ENCODE measurements at places on chromosomes 16 and 17. TPM values are rescaled to one million over a fixed set of nuclear protein-coding genes. Genes with fewer than 3 reads are reported as not detected.

DNA sequence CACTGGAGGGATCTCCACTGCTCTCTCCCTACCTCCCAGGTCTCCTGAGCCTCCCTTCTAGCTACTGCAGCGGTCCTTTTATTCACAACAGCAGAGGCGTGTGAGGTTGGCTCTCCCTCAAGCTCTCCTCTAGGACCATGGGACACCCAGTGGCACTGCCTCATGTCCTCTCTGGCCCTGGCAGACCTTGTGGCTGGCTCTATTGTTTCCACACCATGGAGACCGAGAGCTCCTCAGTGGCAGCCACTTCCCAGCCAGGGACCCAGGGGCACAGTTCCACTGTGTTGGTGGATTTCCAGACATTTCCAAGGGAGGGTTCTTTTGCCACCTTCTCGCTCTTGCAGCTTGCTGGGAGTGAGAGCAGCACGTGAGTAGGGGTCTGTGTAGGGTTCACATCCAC lies 204.9 kb downstream of the AXIN2 start:
- DNase-seq: no peak

GRCh38 chr17:40364121-40364861 lies at the start of gene GJD3:
Gene GJD3, minus strand, starts transcription at chr17:40364737. Its CDS starts 922 bp downstream, at chr17:40363815.
- DNase-seq: no peak

Gene KRTAP17-1
- total RNA-seq: not detected

GRCh38 chr16:83420206-83420760 lies 387.5 kb upstream of the HSBP1 start:
- no peak for DNase-seq

DNA sequence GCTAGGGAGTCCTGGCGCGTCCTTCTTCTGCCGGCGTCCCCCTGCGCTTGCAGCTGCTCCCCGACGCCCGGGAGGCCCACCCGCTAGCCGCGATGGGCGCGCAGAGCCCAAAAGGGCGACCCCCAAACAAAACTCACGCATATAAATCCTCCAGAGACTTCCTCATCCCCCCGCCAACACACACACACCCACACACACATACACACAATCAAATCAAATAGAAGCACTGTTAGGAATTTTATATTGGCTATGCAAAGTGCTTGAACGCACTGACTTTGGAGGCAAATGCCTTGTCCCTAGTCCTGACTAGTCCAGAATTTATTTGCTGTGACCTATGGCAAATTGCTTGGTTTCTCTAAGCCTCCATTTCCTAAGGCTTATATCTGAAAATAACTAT lies 23.8 kb upstream of the CRYM start:
- no peak for DNase-seq

GRCh38 chr16:64880994-64881393 lies 240.9 kb downstream of the CDH11 start:
- DNase-seq: no peak

GRCh38 chr16:23408242-23408822 lies 44.7 kb downstream of the COG7 start:
- no peak for DNase-seq

Gene DNAH17
- 0.26 TPM for total RNA-seq

GRCh38 chr17:51869387-51869786 lies 289.1 kb downstream of the CA10 start:
- no peak for DNase-seq

GRCh38 chr16:79287424-79287917 lies 313.1 kb downstream of the MAF start:
- no peak for DNase-seq

Gene ZFPM1
- total RNA-seq: 21.0 TPM

DNA sequence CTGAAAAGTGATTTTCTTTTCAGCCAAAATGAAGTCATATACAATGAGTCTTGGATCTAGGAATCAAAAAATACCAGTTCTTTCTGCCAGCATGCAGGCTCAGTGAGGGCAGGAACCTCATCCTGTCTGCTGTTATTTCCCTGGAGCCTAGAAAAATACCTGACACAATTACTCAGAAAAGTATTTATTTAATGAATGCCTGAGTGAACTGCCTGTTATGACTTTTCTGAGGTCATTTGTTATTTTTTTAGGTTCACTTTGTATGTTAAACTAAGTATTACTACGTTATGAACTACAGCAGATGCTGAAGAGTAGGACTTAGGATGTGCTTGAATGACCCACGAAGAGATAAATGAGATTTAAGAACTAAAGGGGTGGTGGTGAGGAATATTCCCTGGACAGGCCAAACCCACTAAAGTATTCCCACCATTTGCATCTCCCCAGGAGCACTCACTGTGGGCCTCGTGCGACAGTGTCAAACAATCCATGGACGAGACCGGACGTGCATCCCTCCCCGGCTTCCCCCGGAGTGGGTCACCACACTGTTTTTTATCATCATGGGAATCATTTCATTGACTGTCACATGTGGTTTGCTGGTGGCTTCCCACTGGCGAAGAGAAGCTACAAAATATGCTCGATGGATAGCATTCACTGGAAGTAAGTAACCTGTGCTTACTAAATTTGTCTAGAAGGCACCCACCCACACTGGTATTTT lies 17.1 kb upstream of the VWA3A start:
- DNase-seq: no peak

DNA sequence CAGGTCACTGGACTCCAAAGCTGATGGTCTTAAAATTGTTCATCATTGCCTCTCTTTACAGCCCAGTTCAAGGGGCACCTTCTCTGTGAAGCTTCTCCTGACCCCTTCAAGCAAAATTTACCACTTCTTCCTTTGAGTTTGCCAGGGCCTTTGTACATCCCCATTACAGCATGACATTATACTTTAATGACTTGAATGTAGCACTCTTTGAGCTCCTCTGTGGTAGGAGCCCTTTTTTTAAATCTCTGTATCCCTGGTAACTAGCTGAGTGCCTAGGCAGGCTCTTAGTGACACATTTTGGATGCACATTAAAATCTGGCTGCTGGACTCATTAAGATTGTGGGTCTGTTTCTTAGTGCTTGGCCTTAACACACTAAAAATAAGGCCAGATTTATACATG lies 412.1 kb downstream of the CA10 start:
- no peak for DNase-seq

DNA sequence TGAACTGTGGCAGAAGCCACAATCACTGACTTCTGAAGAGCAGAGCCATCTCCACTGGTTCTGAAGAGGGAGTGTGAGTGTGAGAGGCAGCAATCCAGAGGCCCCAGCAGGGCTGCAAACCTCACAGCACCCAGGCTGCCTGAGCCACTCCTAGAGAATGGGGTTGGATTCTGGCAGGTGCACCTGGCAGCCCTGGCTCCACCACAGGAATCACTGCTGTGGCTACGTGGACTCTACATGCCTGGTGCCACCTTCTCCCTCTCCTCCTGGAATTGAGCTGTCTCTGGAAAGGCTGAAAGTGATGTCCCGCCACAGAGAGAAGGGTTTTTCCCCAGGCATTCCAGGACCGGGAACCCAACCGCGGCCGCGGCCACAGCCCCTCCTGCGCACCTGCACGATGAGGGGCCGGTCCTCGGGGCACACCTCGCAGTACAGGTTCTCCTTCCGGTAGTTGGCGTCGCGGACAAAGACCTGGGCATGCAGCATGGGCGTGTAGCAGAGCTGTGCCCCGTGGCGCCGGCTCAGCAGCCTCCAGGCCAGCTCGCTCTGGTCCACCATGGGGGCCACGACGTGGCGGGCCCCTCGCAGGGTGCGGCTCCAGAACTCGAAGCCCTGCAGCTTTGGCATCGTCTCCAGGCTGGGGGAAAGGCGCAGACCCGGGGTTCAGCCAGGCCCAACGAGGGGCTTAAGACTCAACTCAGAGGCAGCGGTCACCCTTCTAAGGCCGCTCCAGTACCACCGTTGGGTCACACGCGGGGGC lies 991 bp downstream of the DUS1L start:
- no peak for DNase-seq

DNA sequence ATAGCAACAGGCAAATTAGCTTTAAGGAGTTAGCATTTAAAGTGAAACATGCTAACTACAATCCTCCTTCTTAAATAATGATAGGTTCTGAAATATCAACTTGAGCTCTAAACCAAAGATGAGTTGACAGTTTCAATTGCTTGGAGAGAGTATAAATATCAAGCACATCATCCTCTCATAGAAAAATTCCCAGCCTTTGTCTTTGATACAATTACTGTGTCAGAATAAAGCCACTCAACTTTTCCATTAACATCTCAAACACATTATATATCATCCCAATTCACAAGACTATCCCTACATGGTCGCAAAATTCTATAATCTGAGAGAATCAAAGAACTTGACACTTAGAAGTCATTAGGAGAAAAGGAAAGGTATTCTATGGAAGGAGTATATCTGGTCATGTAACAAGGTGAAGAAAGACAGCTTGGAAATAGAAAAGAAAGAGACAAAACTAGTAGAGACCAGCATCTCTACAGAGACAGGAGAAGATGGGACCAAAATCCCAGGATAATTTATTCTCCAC lies 189.8 kb downstream of the CEP112 start:
- DNase-seq: no peak

Gene C16orf54
- total RNA-seq: 39.7 TPM

GRCh38 chr17:18262641-18263040 lies 2.2 kb downstream of the MIEF2 start:
- DNase-seq: no peak

DNA sequence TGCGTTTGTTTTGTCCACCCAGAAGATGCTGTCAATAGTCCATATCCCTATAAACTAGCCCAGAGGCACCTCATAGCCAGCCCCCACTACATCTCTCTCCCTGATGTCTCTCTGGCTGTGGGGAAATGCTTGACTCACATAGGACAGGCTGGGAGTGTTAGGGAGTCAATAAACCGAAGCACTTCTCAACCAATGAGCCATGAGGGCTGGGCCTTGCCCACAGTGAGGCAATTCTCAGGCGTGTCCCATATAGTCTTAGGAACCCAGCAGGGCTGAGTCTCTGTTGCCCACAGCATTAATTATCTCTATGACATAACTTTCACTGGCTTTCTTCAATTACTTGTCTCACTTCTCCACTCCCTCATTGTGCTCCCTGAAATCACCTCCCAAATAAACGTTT lies 387.3 kb upstream of the CDH11 start:
- no peak for DNase-seq

Gene CDRT15
- not detected for total RNA-seq

Gene CLN3
- 54.6 TPM for total RNA-seq

Gene FOXC2
- total RNA-seq: not detected

- DNase-seq: peak; percentile 73
Observed at GRCh38 chr17:64781014-64781756, 119.1 kb upstream of the SMURF2 start.

DNA sequence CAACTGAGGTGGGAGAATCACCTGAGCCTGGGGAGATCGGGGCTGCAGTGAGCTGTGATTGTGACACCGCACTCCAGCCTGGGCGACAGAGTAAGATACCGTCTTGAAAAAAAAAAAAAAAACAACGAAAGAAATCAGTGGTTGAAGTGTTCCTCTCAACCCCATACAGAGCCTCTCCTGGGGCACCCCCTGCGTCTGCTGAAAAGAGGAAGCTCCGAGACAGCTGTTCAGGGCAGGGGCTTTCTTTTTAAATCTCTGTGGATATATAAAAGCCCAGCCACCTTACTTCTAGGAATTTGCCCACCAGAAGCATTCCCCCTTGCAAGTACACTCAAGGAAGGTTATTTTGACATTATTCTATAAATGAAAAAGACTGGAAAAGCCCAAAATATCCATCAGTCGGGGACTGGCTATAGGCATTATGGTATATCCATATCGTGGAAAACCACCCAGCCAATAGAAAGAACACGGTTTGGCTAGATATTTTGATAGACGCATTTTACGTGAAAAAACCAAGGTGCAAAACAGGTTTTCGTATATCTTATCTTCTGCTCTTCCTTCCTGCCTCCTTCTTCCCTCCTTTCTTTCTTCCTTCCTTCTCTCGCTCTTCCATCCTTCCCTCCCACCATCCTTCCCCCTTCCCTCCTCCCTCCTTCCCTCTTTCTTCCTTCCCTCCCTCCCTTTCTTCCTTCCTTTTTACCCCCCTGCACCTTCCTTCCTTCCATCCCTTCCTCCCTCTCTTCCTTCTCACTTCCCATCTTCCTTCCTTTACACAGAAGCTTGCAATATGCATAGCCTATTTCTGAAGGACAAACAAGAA lies 9.2 kb upstream of the CCL22 start:
- no peak for DNase-seq

Gene P2RX5
- 18.1 TPM for total RNA-seq

Gene HAS3
- total RNA-seq: 0.29 TPM

DNA sequence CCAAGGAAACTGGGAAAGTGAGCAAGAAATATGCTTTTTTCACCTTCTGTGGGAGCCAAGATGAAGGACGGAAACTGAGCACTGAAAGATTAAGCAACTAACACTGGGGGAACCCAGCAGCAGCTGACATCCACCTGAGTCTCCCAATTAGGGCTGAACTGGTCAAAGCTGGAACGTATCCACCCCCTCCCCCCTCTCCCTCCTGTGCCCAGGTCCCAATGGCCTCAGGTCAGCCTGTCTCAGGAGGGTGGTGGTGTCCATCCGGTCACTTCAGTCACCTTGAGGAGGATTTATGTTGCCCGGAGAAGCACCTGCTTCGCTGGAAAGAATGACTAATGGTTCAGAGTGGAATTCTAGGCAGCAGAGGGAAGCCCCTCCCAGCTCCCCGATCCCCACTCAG lies 10.0 kb downstream of the PEMT start:
- DNase-seq: no peak

Gene MYO15A
- 0.82 TPM for total RNA-seq

Gene CES5A
- total RNA-seq: not detected

Gene GPR142
- total RNA-seq: not detected

- DNase-seq: no peak
Observed at GRCh38 chr17:1529863-1530262, 13.5 kb upstream of the INPP5K start.

DNA sequence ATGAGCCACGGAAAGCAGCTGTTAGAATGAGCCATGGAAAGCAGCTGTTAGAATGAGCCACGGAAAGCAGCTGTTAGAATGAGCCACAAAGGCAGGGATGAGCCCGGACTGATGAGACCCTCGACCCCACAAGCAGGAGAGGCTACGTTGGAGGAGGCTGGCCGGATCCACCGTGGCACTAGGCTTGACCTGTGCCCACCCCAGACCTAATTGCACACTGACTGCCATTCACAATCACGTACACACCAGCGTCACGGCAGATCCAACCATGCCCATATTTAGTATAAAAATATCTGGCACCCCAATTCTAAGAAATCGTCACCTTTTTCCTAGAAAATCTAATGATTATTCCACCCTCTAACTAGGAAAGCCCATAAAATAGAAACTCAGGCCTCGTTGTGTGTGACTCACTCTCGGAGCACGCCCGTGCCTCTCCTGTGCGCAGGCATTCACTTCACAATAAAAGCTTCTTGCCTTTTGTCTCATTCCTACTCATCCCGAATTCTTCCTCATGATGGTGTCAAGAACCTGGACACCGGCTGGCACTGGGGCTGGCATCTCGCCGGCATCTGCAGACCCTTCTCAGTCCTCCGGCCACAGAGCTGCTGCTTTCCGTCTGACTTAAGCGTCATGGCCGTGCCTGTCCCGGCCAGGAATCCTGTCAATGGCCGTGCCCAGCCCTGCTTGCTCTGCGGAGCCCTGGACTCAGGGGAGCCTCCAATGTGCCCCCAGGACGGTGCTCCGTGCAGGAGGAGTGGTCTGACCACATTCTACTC lies 5.5 kb upstream of the SECTM1 start:
- DNase-seq: no peak

All from activated CD8-positive, alpha-beta memory T cell treated with anti-CD3 and anti-CD28 coated beads, Interleukin-2, amount 10 ng/mL, durations not matched to agents 7 days and 5 days (primary cell).